ENCODE measurements at places on chromosomes 1 and 21.

DNA sequence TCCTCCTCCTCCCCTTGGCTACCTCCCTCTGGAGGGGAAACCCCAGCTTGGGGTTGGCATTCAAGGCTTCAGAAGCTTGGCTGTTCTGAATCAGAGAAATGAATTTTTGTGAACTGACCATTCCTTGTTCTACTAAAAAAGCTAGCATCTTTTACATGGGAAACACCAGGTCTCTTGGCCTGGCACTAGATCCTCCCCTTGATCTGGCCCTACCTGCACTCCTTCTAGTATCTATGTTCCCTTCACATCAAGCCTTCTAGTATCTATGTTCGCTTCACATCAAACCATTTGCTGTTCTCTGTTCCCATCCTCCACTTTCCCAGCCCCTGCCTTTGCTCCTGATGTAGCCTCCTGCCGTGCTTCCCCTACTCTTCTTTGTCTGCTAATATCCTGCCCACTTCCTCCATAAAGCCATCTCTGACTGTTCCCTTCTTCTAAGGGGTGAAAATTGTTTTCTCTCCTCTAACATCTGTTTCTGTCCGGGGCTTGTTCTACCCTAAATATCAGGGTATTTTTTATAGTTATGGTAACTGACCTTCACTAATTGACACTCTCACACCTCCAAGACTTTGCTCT, 25.8 kb downstream of the FAM151A start:
- DNase-seq = no peak

DNA sequence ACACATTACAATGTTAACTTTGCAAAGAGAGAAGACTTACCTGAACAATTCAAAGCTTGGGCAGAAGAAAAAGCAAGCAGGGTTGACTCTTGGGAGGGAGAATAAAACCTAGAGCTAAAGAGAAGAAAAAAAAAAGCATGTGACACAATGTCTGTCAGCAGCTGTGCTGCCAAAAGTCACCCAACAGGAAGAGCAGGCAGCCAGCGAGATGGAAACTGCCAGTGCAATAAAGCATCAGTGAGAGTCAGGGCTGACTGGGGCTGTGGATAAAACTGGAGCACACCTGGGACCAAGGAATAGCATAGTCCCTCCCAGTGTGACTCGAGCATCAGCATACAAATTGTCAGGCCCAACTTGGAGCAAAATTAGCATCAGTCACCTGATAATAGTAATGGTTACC, 65.0 kb upstream of the SLC22A15 start:
- DNase-seq = no peak

DNA sequence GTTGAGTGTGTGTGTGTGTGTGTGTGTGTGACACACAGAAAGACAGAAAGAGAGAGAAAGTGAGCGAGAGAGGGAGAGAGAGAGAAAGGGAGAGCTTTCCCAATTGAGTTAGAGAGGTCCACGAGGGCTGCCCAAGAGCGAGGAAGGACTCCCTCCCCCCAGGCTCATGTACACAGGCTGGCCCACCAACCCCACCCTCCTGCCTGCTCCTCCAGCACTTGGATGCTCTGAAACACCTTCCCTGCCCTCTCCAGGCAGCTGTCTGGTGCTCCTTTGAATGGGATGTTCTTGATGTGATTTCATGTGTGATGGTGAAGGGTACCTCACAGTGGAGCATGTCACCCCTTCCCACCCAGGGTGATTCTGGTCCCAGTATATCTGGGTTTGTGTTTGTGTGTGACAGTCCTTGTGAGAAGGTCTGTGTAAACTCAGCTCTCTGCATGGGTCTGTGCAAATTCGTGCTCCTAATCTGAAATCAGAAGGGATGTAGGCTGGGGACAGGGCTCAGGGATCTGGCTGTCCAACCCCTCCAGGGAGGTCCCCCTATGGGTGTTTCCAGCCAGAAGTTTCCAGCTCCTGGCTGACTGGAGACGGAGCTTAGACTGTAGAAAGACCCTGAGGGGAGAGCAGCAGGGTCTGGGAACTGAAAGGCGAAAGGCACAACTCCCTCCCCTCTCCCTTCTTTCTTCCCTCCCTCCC, 6.8 kb upstream of the PEAR1 start:
- DNase-seq = no peak

GRCh38 chr1:107135463-107135862, 5.4 kb upstream of the NTNG1 start:
- peak; percentile 13 for DNase-seq

DNA sequence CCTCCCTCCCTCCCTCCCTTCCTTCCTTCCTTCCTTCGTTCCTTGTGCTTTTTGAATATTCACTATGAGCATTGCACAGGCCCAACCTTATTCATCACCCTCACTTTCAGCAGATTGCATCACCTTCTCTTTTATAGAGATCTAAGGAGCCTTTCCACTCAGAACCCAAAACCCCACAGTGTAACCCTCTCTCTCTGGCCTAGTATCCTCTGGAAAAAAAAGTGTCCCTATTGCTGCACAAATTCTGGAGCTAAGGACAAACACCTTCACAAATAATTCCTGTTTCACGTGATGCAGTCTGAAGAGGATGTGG, 25.6 kb downstream of the OR10J5 start:
- no peak for DNase-seq

- DNase-seq = no peak
These were observed 3.5 kb downstream of the IGSF9 start for GRCh38 chr1:159941591-159942560.

DNA sequence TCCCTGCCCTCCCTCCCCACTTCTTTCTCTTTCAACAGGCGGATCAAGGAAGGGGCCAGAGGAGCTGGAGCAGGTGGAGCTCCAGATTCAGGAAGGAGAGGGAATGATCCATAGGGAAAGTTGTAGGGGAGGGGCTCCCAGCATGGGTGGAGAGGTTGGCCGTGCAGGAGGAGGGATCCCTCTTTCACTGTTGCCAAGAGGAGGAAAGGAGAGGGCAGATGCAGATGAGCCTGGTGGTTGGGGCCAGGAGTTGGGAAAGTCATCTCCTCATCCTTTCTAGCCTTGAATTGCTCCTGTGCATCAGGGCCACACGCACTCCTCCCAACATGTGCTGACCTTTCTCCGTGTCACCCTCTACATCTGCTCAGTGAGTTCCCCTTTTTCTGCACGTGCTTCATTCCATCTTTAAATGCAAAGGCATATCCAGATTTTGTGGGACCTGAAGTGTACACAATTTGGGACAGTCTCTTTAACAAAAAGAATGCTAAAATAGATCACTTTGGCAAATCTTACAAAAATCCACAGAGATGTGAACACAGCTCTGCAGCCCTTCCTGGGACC, 32.4 kb downstream of the ZBTB18 start:
- no peak for DNase-seq

DNA sequence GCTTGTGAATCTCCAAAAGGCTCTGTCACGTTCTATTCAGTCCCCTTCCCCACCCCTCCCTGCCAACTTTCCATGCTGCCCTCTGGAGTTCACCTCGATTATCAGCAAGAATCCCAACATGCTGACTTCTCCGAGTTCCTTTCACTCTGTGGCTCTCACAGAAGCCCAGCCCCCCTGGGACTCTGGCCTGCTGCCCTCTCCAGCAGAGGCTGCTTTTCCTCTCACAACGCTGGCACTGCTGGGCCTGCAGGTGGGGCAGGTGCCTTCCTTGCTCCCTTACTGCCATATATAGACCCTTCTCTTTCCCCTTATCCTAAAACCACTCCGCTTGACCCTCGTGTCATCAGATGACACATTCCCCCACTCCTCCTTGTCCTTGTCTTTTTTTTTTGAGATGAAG, 10.2 kb upstream of the RNF186 start:
- no peak for DNase-seq

GRCh38 chr1:205061227-205061626, 18.2 kb downstream of the CNTN2 start:
- DNase-seq = no peak

DNA sequence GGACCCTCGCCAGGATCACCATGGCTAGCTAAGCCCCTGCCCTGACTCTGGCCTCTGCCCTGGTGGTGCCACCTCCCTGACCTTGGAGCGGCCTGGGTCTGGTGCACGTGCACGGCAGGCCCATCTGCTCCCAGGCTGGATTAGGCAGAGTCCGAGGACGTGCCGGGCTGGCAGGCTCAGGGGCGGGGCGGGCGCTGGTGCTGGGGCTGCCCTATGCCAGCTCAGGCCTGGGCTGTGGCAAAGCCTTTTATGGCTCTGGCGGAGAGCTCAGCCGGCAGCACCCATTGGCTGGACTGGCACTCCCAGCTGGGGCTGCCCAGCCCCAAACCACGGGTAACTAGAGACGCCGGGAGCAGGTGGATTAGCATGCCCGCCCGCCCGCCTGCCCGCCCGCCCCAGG, 17.1 kb upstream of the EDN2 start:
- DNase-seq = no peak

GRCh38 chr1:7293702-7294629, 477.1 kb upstream of the VAMP3 start:
- no peak for DNase-seq

- peak; percentile 83 for DNase-seq
These were observed 14.3 kb downstream of the THBS3 start for GRCh38 chr1:155193275-155193990.

GRCh38 chr21:28938726-28939125, 54.0 kb downstream of the LTN1 start:
- DNase-seq = peak; percentile 17

GRCh38 chr1:2539312-2539907, 9.3 kb upstream of the HES5 start:
- no peak for DNase-seq

DNA sequence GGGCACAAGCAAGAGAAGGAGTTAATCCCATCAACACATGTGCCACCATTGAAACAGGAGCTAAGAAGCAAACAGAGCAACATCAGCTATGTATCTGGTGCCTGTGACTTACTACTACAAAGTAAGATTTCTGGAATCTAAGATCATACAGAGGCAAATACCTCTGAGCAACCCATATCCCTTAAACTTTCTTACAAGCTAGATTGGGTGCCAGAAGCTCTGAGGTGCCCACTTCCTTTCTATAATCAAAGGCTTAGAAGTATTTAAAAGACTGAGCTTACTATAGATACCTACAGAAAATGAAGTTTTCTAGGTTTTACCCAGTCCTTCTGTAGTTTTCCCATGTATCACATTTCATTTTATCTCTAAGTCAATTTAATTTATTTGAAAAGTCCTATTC, 44.4 kb upstream of the ADAM30 start:
- DNase-seq = no peak

GRCh38 chr1:241213139-241213538, 143.9 kb downstream of the RGS7 start:
- DNase-seq = no peak

DNA sequence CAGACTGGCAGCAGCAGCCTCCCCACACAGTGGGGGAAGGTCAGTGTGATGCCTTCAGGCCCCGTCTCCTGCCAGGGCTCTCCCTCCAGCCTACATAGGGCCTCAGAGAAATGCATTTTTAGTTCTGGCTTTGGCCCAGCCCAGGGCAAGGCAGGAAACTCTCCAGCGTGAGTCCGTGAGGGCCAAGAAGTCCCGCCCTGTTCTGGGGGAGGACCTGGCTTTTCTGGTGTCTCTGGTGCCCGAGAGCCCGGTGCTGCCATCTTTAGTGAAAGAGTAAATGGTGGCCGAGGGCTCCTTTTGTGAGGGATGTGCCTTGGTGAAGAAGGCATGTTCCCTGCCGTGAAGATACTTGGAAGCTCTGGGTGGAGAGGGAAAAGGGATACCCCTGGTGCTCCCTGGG, 14.8 kb upstream of the DIP2A start:
- DNase-seq = no peak

DNA sequence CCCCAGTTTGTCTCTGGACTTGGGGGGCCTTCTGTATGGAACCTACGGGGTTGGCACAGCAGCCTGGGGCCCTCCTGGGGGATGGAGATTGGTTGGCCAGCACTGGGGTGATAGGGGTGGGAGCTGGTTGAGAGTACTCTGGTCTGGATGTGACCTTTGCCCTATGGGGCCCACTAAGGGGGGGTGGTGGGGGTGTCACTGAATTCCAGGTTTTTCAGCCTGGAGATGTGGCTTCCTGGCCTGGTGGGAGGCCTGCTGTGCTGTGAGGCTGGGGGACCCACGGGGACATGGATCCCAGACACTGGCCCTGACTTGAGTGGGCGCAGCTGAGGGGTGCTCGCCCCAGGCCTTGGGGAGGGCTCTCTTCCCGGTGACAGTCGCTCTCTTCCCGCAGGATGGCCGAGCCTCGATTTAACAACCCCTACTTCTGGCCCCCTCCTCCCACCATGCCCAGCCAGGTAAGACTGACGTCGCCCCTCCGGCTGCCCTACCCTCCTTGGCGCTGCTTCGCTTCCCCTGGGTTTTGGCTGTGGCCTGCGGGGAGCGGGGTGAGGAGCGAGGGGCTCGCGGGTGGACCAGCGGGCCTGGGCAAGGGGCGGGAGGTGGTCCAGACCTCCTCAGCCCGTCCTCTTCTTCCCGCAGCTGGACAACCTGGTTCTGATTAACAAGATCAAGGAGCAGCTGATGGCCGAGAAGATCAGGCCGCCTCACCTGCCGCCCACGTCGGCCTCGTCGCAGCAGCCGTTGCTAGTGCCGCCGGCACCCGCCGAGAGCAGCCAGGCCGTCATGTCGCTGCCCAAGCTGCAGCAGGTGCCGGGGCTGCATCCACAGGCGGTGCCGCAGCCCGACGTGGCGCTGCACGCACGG, 19.6 kb downstream of the ZNF362 start:
- no peak for DNase-seq

GRCh38 chr1:114819869-114820268, 34.8 kb upstream of the SYCP1 start:
- no peak for DNase-seq

Measured in inflammatory macrophage (primary cell).